ENCODE measurements at places on chromosomes 6 and 20.
A peak's percentile ranks its signal among the peaks of the same experiment; 100 is the strongest.

DNA sequence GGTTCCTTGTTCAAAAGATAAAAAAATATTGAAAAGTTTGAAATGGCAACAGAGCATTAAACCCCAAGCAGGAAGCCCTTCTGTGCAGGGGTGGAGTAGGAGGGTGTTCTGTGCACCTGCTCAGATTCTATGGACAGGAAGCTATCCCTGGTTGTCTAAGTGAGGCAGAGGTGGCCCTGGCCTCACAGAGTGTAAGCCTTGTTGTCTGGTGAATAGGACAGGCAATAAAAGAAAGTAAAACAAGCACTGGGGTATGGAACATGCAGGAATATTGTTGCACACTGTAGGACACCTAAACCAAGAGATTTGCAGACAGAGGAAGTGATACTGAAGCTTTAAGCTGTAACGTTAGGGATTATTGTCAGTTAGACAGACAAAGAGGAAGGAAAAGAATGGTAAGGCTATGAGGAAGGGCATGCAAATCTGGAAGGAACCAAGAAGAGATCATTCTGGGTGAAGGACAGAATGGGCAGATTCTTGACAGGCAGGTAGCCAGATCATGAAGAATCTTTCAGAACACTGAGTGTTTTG is 66.8 kb downstream of the TBC1D7 start:
- no peak for DNase-seq

DNA sequence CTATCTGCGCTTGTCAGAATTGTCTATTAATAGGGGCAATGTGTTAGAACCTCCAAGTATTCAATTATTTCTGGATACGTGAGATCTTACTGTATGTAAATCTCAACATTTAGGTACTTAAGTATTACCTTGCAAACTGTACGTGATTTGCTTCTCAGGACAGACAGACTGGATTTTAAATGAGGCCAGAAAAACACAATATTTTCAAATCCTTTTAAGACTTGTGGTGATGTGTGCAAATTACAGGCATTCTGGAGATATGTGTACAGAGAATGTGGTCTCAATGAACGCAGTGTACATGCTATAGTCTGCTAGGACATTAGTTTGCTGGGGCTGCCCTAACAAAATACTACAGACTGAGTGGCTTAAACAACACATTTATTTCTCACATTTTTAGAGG is 16.9 kb downstream of the CCR6 start:
- no peak for DNase-seq

GRCh38 chr6:165930668-165931214 is 236.9 kb downstream of the TBXT start:
- no peak for DNase-seq

DNA sequence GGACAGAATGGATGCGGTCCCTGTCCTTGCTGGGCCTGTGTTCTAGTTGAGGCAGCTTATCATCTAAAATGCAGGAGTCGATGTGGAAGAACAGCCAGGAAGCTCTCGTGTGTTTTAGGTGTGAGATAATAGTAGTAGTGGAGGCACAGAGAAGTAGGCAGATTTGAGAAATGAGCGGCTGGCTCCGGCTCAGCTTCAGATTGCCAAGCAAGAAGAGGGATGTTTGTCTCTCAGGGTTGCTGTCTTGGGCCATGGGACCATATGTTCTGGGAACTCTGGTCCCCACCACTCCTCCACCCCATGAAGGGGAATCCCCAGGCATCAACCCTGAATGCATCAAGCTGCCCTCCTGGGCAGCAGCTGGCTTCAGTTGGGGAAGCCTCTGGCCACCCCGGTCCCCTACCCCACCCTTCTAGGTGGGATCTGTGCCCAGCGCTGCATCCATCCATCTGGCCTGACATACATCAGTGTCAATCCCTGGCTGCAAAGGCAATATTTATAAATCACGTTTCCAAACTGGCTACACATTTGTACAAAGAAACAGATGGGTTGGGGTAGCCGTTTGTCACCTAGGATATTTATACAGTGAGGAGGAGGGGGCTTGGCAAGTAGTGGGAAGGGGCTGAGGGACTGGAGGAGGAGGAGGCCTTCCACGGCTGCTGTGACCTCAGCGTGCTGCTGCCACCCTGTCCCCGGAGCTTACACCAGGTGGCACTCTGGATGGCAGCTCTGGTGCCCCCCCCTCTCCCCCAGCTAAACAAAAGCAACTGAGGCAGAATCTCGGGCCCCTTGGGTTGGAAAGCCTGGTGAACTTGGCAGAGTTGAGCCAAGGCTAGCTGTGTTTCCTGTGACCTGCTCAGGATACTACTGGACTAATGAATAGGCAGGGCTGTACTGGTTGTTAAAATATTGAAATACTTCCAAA is 64.4 kb downstream of the CD40 start:
- no peak for DNase-seq

- DNase-seq, result no peak
Observed at GRCh38 chr6:31792090-31792374, 3.5 kb downstream of the VARS1 start.

- DNase-seq, result no peak
Observed at GRCh38 chr6:50143011-50143719, 93.4 kb upstream of the DEFB112 start.

DNA sequence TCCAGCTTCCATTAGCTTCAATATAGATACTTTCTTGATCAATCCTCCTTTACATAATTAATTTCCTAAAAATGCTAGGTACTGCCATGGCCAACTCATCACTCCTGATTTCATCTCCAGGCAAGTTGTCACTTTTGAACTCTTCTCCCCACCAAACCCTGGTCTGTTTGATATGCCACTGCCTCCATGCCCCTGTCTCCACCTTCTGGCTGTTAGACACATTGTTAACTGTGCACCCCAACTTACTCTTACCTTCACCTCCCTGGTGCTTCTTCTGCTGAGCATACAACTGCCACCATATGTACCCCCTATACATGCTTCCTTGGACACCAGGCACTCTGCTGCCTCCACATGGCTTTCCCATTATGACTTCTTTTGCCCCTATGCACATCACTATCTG is 21.9 kb upstream of the AIG1 start:
- no peak for DNase-seq

- DNase-seq, result peak; percentile 51
Observed at GRCh38 chr20:36153736-36154699, 522 bp upstream of the EPB41L1 start.

- no peak for DNase-seq
Observed at GRCh38 chr6:105680131-105680530, 277.2 kb upstream of the PREP start.

- DNase-seq, result peak; percentile 52
Observed at GRCh38 chr20:33995053-33995831, 1.5 kb downstream of the RALY start.

DNA sequence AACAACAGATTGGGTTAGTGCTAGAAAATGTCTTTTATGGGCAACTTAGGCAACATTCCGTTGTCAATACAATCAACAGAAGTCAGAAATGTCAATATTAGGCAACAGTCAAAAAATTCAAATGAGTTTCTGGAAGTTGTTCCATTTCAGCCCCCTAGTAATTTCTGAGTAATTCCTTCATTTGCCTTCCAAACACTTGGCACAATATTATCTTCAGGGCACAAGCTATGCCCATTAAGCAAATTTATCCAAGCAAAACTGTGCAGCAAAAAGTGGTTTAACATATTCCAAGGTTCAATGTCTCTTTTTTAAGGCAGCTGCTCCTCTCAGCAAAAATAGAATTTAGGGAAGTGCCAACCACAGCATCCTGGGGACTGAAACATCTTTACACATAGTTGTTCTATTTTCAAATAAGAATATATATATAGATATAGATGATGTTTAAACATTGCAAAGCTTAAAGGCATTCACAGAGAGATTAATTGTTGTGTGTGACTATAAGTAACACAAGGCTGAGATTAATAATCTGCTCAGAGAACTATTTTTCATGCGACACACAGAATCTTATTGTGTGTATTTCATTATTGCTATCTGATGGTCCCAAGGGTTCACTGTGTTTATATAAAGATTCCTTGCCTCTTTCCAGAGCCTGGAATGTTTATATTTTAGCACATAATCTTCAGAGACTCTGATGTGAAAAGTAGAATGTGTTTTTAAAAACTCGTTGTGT is 75.2 kb upstream of the ADTRP start:
- no peak for DNase-seq

DNA sequence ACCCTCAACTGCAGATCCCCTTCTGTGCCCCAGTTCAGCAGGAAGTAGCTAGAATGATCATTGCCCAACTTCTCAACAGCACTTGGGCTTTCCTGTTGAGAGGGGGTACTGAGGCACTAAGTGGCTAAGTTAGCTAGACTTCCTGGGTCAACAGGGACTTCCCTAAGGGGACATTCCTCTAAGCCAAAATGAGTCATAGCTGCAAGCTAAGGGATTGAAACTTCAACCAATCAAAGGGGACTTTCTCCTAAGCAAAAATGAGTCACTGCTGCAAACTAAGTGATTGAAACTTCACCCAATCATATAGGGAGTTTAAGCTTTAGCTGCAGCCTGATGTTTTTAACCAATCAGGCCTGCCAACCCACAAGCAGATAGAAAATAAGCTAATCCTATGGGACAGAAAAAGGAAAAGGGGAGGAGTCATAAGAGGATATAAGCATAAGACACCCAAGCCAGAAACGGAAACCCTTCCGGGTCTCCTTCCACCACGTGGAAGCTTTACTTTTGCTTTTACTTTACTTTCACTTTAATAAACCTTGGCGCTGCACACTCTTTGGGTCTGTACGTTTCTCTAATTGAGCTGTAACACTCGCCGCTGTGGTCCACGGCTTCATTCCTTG is 659.0 kb upstream of the HS3ST5 start:
- DNase-seq, result no peak

DNA sequence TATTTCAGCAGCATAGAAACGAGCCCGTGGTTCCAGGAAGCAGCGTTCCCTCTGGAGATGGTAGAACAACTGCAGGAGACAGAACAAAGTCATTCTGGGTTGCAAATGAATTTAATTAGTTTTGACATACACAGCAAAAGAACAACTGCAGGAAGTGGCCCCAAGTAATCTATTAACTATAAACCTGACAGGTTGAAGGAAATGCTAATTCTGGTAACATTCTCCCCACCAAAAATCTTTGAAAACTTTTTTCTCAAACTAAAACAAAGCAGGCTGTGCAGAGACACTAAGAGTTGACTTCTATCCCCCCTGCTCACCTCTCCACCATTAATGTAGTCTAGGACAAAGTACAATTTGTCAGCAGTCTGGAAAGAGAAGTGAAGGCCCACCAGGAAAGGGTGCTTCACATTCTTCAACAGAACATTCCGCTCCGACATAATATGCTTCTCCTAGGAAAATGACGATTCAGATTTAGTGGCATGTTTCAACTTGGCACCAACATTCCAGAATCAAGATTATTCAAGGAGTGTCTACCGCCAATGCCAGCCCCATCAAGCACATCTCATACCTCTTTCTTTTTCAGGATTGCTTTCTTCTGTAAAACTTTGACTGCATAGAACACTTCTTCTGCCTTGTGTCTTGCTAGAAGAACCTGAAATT is 120.4 kb upstream of the SLC2A12 start:
- DNase-seq, result no peak

DNA sequence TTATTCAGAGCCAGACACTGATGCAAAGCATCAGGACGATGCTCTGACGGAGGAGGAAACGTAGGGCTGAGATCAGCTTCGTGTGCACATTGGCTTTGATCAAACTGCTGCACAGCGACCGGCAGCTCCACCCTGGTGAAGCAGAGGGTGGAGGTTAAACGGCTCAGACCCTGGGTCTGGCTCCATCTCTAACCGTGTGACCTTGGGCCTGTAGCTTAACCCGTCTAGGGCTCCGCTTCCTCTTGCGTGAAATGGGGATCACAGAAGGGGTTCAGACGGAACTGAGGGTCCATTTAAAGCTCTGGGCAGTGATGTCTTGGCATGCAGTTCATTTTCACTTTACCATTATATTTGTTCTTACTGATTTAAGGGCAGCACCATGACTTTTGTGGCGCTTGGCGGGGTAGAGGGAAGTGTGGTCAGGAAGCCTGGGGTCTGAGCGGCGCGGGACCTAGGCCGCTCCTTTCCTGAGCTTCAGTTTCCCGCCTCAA is 644 bp downstream of the RBL1 start:
- no peak for DNase-seq

- DNase-seq, result no peak
Observed at GRCh38 chr6:31620586-31621319, at the start of gene PRRC2A. Gene PRRC2A (plus strand): TSS chr6:31620715. CDS start chr6:31622790, 2,075 bp downstream.

All from urinary bladder (tissue), 4 donors.